ENCODE measurements at places on chromosomes 12 and 14.

DNA sequence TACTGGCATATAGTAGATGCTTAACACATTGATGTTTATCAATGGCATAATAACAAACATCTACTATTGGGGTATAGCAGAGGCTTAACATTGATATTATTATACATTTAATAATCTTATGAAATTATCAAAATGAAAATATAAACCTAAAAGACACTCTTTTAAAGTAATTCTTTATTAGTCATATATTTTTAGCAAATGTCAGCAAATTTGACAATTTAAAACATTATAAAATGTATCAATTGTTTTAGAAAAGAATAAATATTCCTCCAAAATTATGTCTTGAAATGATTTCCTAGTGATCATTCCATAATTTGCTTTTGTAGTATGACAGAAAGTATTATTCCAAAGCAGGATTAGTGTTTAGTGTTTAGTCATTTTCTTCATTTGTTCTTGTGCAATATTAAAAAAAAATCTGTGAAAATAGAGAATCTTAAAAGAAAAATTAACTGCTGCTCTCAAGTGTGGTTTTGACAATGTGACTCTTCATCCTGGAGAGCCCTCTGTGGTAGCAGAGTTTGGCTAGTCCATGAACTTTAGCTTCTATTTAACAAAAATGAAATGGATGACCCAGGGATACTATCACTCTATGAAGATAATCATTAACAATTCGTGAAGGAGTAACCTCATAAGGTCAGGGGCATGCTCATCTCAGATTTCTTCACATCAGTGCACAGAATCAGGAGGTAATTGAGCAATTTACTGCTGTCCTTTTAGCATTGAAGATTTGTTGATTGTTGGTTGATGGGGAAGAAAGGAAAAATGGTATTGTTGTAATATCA is 1018.5 kb downstream of the LRFN5 start:
- DNase-seq: no peak

DNA sequence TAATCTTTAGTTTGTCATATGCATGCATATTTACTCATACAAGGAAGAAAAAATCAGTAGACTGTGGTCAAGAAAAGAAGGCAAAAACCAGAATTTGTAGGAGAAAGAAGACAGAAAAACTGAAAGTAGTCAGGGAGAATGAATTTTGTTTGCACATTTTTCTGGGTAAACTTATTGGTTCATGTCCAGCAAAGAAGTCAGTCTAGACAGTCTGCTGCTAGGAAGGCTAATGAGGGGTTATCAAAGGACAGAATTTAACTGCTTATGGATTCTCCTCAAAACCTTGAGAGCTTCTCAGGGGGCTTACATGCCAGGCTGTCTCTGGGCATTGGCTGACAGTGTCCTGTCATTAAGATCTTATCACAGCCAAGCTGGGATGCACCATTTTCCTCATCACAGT is 293.9 kb downstream of the RPAP3 start:
- DNase-seq: no peak

- DNase-seq: peak; percentile 2
Observed at GRCh38 chr14:63204407-63205043, at the start of gene RHOJ. Gene RHOJ, plus strand, starts transcription at chr14:63204443. Its CDS starts 427 bp downstream, at chr14:63204870.

GRCh38 chr12:61536525-61536924 is 723.7 kb upstream of the USP15 start:
- no peak for DNase-seq

DNA sequence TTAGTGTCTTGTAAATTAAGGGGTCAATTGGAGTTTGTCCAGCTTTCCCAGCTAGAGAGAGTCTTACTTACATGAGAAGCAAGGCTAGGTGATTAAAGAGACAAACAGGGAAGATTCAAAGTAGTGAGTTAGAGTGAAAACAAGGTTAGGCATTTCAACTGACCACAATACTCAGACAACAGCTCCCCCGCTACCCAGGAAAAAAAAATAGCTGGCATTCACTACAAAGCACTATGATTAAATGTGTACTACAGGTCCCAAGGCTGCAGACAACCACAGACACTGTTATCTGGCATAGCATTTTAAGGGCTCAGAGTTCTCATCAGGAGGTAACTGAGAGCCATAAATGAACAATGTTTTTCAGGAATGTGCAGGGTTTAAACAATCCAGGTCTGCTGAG is 680.9 kb downstream of the TMEM121 start:
- DNase-seq: no peak

DNA sequence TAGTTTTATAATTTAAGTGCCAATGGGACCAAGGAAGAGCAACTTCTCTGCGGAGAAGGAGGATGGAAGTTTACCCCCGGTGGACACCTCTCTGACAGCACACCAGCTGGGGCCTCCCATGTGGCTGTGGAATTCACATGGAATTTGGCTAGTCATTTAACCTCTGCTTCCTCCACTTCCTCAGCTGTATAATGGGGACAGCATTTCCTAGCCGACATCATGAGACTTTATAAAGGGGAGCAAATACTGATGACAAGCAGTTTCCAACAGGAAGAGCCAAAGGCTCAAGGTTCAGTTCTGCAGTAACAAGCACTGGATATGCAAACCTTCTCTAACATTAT is 7.5 kb downstream of the DUSP6 start:
- no peak for DNase-seq

DNA sequence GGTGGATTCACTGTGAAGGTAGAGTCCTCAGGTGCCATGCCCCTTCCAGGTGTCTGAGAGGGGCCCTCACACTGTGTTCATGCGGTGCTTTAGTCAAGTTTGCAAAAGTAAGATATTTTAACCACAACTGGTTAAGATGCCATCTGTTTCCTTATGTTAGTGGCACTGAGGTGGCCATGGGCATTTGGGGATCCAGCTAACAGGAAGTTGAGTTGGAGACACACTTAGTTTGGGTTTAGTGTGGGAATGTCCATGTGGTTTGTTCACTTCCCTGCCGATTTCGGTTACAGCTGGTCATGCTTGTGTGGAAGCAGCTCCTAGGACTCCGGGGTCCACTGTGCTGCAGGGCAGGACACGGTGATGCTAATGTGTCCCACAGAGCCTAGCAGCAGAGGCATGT is 17.3 kb upstream of the ABHD12B start:
- DNase-seq: no peak

DNA sequence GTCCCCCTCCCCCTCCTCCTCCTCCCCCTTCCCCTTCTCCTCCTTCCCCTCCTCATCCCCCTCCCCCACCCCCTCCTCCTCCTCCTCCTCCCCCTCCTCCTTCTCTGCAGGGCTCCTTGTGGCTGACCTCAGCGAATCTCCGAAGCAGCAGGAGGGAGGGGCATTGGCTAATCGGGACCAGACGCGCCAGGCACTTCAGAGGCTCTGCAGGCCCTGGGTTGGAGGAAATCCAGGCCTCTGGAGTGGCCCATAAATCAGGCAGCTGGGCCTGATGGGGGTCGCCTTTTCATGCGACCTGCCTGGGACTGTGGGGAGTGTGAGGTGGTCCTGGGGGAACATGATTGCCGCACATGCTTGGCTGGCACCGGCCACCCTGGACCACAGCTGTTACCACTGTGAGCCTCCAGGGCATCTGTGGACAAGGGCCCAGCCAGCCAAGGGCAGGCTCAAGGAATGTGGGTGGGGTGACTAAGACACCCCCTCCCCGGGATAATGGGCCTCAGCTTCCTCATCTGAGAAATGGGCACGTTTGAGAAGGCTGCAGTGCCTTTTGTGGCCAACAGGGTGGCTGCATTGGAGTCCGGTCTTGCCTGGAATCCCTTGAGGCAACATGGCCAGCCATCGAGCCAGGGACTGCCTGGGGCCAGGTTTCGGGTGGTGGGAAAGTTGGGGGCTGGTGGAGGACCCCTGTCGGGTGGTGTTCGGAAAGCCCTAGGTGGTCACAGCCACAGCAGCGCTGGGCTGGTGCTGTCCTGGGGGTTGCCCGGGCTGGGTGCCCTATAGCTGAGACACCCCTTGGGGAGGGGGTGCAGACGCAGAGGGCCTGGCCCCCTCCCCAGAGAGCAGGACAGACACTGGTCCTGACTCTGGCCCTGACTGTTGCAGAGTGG is 12.0 kb downstream of the KIF26A start:
- peak; percentile 52 for DNase-seq

GRCh38 chr14:79225815-79226214 is 985.5 kb downstream of the DIO2 start:
- no peak for DNase-seq

GRCh38 chr12:49489720-49490119 is 49.1 kb upstream of the KCNH3 start:
- DNase-seq: peak; percentile 81

GRCh38 chr12:100767371-100767770 is 27.2 kb upstream of the ANO4 start:
- no peak for DNase-seq

DNA sequence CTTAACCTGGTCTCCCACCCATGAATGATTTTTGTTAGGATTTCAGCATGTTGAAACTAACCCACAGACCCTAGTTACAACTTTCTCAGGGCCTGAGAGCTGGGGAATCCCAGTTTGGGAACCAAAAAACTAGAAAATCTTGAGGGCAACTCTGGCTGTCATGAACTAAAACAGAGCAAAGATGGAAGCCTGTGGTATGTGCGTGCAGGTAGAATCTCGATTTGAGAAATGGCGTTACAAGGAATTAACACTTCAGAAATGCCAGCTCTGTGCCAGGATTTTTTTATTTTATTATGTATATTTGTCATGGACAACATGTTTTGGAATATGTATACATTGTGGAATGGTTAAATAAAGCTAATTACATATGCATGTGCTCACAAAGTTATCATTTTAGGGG is 36.4 kb upstream of the BCL2L14 start:
- DNase-seq: no peak

- peak; percentile 23 for DNase-seq
Observed at GRCh38 chr12:26196421-26196716, 996 bp downstream of the SSPN start.

GRCh38 chr14:32559590-32559989 is 230.5 kb downstream of the AKAP6 start:
- no peak for DNase-seq

DNA sequence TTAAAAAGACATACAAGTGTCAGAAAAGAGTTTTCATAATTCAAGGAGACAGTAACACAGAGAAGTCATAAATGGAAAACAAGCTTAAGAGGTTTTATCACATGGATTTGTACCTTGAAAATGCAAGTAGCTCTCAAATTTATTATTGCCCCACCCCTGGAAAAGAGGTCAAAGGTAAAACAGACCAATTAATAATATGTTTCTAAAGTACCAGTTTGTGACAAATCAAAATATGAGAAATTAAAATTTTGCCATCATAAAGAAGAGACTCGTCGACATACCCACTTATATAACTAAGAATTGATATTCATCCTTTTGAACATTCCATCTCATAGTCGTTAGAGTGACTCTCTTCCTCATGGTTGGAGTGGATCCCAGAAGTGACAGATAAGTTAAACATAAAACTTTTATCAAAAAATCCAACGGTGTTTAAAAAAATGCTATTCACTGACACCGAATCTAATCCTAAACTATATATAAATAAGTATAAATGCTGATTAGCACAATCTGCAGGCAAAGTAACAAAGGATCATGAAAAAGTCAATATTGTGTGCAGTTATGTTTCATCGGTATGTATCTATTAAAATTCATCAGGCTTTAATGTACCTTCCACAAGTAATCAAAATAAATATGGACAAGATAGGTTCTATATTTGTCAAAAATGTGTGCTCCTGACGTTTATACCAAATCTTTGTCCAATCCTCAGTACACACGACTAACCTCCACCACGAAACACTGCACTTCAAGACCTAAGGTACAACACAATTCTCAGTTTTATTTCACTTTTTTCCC is 2.3 kb downstream of the CORO1C start:
- peak; percentile 51 for DNase-seq

DNA sequence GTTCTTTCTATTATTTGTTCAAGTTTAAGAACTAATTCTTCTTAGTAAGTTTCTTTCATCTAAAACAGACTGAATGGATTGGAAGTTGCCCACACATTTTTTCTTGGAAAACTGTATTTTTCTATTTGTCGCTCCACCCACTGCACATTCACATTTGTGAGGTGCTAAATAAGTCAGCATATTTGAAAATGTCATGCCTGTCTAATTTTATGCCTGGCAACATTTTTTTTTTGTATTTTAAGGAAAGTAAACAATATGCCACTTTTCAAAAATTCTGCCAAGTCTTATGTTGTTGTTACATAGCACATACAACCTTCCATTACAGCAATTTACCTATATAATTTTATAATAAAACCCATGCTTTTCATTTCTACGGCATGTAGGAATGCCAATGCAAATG is 112.7 kb upstream of the PTPRB start:
- no peak for DNase-seq

DNA sequence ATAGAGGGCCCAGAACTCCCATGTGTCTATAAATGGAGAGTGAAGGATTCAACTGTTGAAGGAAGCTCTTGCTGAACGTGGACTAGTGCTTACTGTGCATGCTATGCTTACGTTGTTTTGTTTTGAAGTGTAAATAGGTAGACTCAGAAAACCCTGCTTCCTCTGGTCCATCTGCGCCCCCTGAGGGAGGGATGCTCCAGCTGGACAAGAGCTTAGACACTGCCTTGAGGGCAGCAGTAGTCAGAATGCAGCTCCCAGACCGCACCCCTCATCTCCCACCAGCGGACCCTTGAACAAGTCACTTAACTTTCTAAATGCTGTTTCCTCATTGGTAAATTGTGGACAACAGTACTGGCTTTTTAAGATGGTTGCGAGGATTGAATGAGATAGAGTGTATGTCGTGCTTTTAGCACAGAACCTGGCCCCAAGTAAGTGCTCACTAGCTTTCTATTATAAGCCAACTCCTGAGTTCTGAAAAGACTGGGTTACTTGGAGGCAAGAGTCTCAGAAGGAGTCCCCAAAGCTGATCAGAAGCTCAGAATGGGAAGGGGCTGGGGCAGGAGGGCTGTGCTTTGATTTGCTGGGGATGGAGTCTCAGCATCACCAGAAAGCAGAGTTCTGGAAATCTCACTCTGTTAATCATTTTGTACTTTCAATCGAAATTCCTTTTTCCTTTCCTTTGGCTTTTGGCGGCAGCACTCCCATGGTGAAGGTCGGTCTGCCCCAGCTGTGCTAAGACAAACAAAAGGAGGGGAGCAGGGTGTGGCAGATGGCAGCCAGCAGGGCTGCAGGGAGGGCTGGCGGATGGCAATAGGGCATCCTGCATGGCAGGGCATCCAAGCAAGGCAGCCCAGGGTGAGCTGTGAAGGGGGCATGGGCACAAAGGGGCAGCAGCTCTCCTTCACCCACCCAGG is 15.6 kb downstream of the AGAP2 start:
- DNase-seq: no peak

DNA sequence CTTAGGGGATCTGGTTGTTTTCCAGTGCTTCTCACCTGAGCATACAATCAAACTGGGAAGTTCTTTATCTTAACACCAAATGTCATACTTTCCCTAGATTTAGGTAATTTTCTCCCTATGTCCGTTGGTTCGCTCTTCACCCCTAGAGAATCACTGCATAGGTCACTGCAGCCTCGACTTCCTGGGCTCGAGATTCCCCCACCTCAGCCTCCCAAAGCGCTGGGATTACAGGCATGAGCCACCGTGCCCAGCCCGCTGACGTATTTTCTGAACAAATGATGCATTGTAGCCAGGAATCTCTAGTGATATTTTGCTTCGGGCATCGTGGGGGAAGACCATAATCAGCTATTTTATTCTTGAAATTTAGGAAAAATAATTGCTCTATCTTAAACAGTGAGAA is 1.1 kb upstream of the RPL41 start:
- peak; percentile 58 for DNase-seq

- DNase-seq: no peak
Observed at GRCh38 chr12:50655374-50655921, 108.5 kb upstream of the ATF1 start.

Data from fibroblast of mammary gland (primary cell).